Large intestine (tissue), 12 donors: ENCODE measurements at places on chromosomes 16 and 17.

DNA sequence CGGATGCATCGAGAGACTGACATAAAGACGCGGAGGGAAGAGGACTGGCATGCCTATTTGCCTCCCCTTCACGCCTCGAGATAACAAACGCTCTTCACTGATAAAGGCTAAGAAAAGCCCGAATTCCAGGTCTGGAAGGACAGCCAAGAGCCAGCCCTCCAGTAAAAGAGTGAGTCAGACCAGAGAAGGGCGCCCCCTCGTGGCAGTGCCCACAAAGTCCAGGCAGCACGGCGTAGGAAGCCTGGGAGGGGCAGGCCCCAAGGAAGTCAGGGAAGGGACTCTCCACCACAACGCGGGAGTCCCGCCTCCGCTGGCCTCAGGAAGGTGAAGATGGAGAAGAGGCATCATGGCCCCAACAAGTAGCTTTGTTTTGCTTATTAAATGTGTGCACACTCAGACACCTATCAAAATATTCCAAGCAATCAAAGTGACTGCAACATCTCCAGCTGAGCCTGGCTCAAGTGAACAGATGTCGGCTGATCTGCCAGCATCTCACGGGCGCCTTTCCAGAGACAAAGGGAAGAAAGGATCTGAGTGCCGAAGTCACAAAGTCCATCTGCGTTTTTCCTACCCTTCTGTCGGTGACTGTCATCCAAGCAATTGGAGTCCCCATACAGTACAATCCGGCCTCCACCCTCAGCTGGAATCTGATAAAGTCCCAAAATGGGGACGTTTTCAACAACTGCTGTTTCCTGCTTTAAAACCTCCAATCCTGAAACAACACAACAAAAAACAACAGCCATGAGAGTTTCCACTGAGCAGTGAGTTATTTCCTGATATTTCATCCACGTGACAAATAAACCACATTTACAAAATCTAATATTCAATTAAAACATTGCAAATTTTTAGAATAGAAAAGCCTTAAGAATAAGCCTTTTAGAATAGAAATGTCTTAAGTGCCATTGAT lies 20.4 kb upstream of the SLC38A8 start:
- peak; percentile 52 for DNase-seq

- DNase-seq: no peak
Observed at GRCh38 chr16:9821331-9821730, 360.9 kb downstream of the GRIN2A start.

DNA sequence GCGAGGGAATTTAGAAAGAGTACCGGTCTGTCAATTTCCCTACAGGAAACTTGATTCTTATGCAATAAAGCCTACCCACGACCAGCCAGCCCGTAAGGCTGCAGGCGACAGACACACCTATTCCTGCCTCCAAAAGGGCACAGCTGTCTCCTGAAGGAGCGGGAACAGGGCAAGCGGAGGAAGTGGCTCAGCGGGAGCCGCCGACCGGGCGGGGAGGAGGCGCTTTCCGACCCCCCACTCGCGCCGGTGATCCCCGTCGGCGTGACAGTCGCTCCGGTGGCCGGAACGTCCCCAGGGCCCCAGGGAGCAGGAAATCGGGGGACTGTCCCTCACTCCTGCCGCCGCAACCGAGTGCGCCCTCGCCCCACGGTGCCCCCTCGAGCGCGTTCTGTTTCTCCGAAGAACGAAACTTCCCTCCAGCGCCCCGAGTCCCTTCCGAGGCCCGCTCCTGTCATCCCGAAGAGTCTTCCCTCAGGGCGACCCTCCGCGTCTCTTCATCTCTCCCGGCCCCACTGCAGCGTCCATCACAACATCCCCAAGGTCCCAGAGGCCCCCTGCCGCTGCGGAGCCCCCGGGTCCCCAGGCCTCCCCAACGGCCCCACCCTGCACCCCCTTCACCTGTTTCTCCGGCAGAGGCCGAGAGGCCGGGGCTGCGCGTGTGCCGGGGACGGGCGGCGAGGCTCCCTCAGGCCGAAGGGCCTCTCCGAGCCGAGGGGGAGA lies 421 bp downstream of the STAT3 start:
- peak; percentile 53 for DNase-seq

- peak; percentile 43 for DNase-seq
Observed at GRCh38 chr16:17364319-17365210, 106.2 kb downstream of the XYLT1 start.

- DNase-seq: peak; percentile 39
Observed at GRCh38 chr17:51133365-51133764, 12.7 kb upstream of the SPAG9 start.

DNA sequence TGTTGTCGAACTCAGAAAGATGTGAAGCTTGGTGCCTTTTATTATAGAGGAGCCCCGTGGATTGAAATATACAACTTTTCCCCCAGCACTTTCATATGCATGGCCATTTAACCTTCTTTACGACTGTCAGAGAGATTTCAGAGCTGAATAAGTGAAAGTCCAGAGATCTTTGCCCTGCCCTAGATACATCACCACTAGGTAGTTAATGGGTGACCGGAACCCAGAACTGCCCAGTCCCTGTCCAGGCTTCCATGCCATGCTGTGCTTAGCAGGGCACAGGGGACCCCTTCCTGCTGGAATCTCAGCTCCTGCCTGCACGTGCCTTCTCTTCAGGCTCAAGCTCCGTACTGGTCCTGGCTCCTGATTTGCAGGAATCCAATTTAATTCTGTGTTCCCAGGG lies 32.2 kb downstream of the SRL start:
- peak; percentile 77 for DNase-seq

DNA sequence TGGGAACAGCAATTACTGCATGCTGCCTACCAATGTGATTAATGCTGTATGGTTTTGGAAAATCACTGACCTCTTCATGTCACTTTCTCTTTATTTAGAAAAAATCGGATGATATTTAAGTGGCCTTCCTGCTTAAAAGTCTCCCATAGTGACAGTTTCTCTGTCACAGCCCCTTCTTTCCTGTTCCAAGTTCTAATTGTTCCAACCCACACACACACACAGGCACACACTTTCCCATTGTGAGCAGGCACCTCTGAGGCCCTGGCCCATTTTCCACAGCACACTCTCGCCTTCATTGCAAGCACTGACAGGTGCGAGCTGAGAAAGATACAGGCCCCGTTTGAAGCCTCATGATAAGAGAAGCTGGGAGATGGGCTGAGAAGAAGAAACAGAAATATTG lies 505.9 kb downstream of the HS3ST4 start:
- DNase-seq: no peak

DNA sequence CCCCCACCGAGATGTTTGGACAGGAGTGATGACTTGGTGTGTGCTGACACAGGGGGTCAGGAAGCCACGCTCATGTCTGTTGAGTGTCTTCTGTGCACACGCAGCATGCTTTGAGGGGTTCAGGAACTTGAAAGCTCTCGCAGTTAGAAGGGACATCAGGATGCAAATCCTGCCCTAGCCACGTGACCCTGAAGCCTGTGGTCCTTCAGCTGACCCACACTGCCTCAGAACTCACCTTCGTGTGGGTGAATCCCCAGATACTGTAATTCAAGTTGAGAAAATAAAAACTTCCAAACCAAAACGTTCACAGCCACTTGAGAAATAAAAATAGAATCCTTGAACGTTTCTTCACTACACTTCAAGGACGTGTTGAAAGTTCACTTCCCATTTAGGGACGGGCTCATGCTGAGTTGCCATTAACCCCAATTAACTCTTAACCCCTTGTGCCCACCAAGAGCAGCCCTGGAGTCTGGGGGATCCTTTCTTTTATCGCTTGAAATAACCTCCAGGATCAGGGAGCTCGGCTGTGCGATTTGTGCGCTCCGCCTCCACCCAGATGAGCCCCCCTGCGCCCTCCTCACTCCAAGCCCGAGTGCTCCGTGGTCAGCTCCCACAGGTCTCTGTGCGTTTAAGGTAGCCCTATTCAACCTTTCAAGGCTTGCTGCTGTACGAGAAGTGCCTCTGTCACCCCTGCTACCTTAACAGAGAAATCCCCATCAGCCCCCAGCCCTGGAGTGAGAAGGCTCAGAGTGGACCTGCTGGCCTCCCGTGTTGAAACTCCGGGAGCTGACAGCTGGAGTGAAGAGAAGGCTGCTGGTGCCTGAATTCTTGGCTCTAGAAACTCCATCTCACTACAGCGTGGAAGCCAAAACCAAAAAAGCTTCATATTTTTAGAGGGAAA lies 36.2 kb upstream of the NAT9 start:
- DNase-seq: no peak

DNA sequence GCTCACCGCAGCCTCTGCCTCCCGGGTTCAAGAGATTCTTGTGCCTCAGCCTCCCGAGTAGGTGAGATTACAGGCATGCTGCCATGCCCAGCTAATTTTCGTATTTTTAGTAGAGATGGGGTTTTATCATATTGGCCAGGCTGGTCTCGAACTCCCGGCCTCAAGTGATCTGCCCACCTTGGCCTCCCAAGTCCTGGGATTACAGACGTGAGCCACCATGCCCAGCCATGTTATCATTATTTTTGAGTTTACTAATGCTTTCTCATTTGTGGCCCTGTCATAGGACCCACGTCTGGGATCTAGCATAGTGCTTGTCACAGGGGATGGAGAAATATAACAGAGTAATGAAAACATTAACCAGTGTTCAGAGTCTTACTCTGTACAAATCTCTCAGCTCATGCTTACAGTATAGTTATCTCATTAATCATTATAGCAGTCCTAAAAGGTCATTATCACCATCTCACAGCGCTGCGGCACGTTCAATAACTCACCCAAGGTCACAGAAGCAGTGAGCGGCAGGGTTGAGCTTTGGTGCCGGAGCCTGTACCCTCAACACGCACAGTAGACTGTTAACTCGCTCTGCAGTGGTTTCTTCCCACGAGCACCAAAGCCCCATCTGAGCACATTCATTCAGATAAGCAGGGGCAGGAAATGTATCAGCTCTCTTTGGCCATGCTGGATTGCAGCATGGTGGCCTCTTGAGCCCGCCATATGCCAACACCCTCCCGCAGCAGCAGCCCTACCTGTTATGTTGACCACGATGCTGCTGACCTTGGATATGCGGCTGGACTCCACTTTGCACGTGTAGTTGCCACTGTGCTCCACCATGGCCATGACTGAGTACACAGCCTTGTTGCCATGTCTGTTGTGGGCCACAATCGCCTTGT lies 21.4 kb downstream of the PECAM1 start:
- DNase-seq: no peak

GRCh38 chr16:14088155-14088753 lies 17.1 kb downstream of the MRTFB start:
- peak; percentile 79 for DNase-seq

GRCh38 chr17:27578718-27579085 lies 52.3 kb upstream of the LGALS9 start:
- DNase-seq: peak; percentile 73
